Hippocampal formation (tissue), 2 donors: ENCODE measurements at places on chromosomes 7 and 10.

DNA sequence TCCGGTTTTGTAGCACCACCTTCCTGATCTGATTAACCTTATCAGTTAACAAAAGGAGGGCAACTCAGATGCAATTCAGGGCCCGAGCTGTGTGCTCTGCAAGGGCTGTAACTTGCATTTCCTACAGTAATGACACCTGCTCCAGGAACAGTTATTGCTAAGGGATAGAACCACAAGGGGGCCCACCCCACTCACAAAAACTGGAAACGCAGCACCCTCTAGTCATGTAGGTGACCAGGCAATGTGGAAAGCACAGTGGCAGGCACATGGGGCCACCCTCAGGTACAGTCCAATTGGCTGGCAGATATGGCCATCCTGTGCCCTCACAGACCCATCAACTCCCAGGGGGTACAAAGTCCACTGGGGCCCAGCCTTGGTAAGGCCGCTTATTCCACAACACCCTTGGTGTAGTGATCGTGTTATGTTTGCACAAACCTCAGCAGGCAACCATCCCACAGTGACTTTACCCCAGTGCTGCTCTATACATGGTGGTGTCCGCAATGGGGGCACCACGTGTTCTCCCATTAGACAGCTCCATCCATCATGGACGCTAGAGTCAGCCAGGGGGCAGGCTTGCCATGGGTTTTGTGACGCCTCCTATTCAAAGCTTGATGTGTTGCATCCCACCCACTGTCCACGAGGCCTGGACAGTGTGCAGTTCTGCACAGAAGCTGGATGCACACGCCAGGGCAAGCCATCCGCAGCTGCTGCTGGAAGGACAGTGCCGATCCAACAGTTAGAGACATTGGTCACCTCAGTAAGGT, 9.4 kb downstream of the RNF133 start:
- DNase-seq: no peak

- DNase-seq: no peak
Measured at GRCh38 chr10:43216931-43217562, 49.8 kb downstream of the RASGEF1A start.

DNA sequence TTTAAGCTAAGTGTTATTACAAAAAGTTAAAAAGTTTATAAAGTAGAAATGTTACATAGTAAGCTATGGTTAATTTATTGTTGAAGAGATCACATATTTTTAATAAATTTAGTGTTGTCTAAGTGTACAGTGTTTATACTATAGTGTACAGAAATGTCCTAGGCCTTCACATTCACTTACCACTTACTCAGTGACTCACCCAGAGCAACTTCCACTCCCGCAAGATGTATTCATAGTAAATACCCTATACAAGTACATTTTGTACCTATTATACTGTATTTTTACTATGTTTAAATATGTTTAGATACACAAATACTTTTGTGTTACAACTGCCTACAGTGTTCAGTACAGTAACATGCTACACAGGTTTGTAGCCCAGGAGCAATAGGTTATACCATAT, 69.2 kb downstream of the DNAJC1 start:
- DNase-seq: no peak

DNA sequence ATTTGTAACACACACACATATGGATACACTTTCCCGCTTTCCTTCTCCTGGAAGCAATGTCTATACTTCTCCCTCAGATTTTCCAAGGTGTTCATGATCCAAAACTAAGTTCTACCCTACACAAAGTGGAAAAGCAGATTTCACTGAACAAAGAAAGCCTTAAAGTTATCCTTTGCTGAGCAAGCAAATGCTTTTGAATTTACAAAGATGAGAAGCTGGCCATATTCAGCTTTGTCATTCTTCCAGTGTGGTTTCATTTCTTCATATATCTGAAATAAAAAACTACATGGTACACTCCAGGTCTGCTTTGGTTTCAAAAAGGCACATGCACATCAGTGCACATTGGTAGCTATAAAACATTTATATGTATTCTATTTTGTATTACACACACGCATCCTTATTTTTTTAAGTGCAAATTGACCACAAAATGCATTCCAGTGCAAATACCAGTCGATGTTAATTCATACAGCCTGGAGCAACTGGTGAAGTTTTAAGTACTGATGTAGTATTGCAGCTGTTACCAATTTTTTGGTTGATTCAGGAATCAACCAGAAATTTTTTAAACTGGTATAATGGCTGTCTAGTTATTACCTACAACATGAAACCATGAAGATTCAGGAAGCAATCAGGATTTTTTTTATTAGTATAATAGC, 65.5 kb upstream of the SRPK2 start:
- no peak for DNase-seq

DNA sequence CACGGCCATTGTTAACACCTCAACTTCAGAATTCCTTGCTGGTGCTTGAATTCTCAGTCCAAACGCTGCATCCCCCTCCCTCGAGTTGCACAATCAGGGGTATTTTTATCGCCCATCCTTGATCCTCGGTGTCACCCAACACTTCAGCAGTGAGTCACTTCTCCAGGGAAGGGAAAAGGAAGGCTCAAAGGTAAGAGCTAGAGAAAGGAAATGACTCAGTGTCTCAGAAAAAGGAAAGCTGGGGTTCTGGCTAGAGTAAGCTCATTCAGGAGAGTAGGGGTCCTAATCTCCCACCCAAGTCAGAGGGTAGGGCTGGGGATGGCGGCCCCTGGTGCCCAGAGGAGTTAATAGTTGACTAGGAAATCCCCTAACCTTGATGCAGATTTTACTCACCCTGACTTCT, 39.8 kb upstream of the TRIM8 start:
- DNase-seq: no peak

DNA sequence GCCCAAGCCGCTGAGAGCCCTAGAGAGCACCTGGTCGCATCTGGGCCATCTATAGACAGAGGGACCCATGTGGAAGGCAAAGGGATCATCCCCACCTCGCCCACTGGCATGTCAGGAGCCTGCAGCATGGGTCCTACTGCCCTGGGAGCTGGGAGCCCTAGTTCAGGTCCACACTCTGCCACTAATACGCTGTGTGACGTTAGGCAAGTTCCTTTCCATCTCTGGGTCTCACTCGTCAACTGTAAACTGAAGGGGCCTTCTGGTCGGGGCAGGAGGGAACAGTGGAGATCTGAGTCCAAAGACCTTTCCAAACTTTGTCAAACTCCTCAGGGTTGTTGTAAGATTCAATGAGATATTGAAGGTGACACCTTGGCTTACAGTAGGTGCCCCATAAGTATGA, 23.4 kb downstream of the UNC5B start:
- no peak for DNase-seq

DNA sequence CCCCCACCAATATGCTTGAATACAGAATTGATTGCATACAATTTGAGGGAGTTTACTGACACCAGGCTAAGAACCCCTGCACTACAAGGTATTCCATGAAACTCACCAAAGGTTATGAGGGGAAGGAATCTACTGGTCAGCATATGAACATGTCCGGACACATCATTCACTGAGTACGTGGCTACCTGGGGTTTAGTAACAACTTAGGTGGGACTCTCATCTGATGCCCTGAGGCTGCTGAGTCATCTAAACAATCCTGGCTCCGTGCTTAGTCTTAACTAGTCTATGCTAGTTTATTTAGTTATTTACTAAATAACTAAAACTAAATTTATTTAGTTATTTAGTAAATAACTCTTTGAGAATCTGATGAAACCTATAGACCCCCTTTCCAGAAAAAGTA, 11.3 kb downstream of the PI4K2A start:
- DNase-seq: no peak

DNA sequence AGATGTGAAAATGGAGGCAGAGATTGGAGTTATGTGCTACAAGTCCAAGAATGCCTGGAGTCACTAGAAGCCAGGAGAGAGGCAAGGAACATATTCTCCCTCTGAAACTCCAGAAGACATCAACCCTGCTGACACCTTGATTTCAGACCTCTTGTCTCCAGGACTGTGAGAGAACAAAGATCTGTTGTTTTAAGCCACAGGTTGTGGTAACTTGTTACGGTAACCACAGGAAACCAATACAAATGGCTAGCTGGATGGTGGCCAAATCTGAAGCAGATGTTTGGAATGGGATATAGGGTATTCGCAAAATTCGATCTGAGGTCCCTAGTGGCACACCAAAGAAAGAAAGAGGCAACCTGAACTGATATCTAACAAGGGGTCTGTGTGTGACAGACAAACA, 129.0 kb downstream of the HERPUD2 start:
- no peak for DNase-seq

- no peak for DNase-seq
Measured at GRCh38 chr10:59258890-59259289, 82.4 kb downstream of the PHYHIPL start.

DNA sequence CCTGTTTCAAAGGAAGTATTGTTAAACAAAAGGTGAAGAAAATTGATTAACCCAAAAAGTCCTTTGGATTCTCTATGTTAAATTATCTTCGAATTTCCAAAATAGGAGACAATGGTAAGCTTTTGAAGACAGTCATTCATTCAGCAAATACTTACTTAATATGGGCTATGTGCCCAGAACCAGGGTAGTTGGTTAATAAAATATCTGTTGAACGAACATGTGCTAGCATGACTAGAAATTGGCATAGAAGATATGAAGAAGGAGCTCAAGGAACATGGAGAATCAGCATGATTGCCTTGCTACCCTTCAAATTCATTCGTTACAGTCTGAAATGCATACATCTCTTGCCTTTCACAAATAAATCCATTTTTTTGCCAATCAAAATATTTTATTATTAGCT, 123.1 kb upstream of the RHEB start:
- no peak for DNase-seq

- DNase-seq: no peak
Measured at GRCh38 chr10:14812271-14812670, 25.6 kb downstream of the CDNF start.

- no peak for DNase-seq
Measured at GRCh38 chr7:131072505-131073091, 255.1 kb upstream of the MKLN1 start.

DNA sequence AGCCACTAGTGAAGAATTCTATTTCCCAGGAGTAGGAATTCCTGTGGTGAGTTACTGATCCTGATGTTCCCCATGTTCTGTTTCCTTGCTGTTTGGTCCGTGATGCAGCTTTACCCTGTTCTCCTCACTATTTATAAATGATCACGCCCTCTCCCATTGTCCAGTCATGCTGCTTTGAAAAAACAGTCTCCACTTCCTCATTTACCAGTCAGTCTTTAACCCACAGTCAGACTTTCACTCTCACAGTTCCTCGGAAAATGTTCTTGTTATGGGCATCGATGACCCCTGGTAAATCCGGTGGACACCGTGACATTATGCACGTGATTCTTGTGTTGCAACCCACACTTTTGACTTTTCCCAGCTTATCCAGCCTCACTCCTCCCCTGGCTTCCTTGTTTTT, 14.4 kb downstream of the SCIN start:
- peak; percentile 19 for DNase-seq

- peak; percentile 16 for DNase-seq
Measured at GRCh38 chr10:43689618-43689954, 40.9 kb upstream of the ZNF32 start.

- no peak for DNase-seq
Measured at GRCh38 chr10:118664321-118664720, 68.9 kb upstream of the PRLHR start.

GRCh38 chr7:114110666-114111065, 191.9 kb upstream of the PPP1R3A start:
- no peak for DNase-seq

DNA sequence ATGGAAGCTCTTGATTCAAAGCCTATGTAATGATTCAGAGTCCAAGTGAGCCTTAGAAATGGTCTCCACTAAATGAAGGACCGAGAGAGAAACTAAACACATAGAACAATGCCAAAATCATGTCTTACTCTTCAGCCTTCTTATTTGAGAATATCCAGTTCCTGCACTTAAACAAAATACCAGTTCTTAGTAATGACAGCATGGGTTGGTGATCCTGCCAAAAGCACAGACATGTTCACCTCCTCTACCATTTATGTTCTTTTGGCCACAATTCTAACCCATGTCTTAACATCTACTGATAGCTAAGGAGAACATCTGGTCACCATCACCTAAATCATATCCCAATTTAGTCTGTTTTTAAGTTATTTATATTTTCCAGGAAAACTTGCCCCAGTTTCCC, 239.6 kb upstream of the PTN start:
- DNase-seq: no peak

- DNase-seq: no peak
Measured at GRCh38 chr7:5228066-5228465, 38.0 kb downstream of the WIPI2 start.

GRCh38 chr7:142414135-142414534, 156.3 kb upstream of the PRSS58 start:
- no peak for DNase-seq

DNA sequence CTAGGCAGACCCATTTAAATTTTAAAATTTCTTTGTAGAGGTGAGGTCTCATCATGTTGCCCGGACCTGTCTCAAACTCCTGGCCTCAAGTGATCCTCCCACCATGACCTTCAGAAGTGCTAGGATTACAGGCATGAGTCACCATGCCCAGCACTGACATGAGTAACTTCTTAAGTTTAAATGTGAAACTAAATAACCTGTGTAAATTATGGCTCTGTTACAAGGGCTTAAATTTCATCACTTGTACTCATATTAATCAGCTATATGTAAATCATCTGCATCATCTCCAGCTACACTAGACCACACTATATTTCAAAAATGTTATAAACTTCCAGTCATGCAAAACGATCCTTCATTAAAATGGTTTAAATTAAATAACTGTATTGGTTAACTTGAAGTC, 56.1 kb downstream of the ATAD1 start:
- DNase-seq: no peak

GRCh38 chr10:22927661-22928403, at the start of gene ARMC3:
TSS of gene ARMC3 (plus strand) at chr10:22928053. CDS start at chr10:22931997, 3,944 bp downstream.
- peak; percentile 75 for DNase-seq

DNA sequence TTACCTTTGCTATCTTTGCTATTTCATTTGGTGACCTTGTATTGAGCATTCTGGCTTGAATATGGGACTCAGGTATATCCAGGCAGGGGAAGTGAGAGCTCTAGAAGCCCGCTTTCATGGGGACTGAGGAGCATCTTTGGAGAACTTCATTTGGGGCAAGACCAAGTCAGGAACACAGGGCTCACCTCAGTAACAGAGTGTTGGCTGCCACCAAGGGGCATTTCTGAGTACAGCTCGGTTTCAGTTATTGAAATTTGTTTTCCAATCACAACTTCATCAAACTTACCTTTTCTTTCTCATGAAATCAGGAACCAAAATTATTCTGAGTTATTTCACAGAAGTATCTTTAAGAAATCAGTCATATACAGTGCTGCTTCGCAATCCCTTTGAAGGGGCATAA, 337.2 kb downstream of the C7orf25 start:
- DNase-seq: no peak

DNA sequence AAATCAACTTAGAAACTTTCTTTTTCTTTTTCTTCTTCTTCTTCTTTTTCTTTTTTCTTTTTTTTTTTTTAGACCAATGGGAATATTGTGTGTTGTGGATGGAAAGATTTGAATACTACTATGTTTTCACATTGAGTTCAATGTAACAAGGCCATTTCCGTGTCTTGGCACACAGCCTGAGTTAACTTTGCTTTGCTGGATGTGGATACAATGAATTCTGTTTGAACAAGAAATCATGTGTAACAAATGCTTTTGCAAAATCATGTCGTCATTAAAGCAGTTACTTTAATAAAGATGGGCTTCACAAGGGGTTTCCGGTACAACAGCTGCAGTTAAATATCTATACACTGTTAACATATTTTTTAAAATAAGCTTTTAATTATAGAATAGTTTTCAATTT, 13.5 kb upstream of the ENTPD1 start:
- DNase-seq: no peak
